Left cardiac atrium (tissue), 4 donors: ENCODE measurements at places on chromosomes 1 and 21.

DNA sequence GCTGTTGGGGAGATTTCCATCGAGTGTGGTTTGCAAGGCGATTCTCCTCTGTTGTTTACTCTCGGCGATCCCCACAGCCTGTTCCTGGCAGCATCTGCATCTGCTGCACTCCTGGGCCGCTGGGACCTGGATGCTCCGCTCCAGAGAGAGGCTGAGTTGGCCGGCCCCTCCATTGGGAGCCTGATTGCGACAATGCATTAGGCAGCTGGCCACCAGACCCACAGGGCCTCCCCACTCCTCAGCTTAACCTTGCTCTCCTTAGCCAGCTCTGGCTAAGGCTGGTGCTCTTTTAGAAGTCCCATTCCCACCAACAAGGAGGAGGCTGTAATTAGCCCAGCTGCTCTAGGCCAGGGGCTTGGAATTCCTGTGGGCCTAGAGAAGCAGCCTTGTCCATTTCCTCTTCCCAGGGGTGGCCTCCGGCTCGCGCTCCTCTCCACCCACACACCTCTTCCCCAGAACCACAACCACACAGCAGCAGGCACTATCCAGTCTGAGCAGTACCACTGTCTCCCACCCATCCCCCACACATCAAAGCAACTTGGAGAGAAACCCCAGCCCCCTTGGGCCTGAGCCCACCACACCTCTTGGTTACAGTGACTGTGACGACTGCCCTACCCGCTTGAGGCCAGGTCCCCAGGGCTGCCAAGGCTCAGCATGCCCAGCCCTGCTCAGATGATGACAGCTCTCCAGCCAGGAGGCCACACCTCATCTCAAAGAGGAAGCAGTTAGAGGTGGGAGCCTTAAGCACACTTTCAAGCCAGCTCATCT, 193.8 kb upstream of the EDN2 start:
- no peak for DNase-seq

GRCh38 chr1:169024800-169025271, 81.7 kb upstream of the ATP1B1 start:
- DNase-seq = no peak

DNA sequence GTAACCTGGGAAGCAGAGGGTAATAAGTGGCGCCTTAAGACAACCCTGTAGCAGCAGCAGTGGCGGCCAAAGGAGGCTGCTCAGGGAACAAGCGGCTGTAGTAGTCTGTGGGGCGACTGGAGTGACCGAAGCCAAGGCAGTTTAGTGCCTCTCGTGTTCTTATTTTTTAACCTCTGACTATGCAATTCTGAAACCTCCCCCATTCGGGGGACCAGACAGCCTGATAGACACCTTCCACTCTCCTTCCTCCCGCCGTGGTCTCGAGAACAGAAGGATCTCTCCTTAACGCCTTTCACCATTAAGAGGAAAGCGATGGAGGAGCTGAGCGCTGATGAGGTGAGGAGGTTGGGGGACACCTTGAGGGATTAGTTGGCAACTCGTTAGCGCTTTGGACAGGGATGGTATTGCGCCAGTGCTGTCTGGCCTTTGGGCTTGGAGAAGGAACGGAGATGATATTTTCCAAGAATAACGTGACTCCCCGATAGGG, 644 bp downstream of the UBE4B start:
- no peak for DNase-seq

- no peak for DNase-seq
Observed at GRCh38 chr1:3852711-3853485, 4.1 kb downstream of the CEP104 start.

DNA sequence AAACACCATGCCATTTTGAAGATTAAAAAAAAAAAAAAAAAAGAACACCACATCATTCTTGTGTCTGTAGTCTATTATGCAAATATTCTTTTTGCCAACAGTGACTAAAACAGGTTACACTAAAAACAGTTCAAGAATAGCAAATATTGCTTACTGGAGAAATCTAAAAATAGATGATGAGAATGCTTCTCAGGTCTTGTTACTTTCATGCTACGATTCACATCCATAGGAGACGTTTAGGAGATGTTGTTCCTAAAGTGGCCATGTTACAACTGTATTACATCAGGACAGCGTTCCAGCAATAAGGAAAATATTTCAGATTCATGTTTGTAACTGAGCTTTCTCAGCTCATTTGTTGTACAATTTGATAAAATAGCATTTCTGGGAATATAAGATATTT, 32.3 kb downstream of the RAB3GAP2 start:
- no peak for DNase-seq

- no peak for DNase-seq
Observed at GRCh38 chr1:35282172-35282571, 13.7 kb downstream of the ZMYM4 start.

- DNase-seq = no peak
Observed at GRCh38 chr1:89538361-89538760, 13.7 kb downstream of the LRRC8B start.

GRCh38 chr1:94279038-94279437, 41.7 kb upstream of the ARHGAP29 start:
- no peak for DNase-seq

- DNase-seq = no peak
Observed at GRCh38 chr1:169814265-169814664, 19.6 kb upstream of the METTL18 start.

GRCh38 chr1:235649368-235650163, at the start of gene GNG4:
Gene GNG4, minus strand, starts transcription at chr1:235649784. Its CDS starts 65,946 bp downstream, at chr1:235583838.
- peak; percentile 27 for DNase-seq

DNA sequence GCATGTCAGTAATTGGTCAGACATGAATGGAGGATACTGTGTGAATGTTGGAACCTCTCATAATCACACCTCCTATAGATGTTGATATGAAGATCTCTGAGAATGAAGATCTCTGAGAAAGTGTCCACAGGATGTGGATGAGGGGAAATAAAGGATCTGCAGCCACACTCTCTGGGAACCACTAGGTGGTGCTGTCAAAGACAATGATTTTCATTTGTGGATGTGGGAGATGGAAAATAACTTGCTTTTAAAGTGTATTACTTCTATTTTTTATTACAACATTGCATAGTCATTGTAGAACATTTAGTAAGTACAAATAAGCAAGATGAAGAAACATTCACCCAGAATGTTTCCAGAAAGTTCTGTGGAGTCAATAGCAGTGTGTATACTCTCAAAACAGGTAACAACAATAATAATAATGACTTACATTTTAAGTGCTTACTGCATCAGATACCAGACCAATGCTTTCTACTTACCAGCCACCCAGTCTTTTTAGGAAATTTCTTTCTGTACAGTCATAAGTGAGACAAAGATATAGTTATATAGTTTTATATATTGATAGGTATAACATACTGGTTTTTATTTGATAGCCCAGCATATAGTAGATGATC, 128.2 kb downstream of the ATG4C start:
- DNase-seq = no peak

DNA sequence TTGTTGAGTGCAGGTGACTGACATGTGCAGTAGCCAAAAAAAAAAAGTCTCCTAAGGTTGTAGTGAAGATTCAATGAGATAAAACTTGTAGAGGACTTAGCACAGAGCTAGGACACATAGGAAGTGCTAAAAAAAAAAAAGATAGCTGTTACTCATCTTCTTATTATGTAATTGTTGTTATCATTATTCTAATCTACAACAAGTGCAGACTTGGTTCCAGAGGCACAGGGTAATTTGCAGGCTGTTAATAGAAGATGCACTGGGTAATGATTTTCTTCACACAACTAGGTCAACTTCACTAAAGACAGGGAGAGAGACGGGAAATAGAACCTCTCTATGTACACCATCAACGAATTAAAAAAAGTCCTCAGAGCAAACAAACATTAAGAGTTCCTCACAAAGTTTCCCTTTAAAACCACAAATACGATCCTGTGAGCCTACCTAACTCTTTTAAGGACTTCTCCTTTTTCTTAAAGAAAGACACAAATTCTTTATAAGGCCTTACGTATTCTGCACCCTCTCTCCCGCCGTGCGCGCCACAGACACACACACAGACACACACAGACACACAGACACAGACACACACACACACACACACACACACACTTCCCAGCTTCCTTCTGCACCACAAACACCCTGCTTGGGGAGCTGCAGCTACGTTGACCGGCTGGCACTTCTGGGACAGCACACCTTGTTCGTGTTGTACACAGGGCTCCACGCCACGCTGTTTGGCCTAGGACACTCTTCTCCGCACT, 49.8 kb upstream of the GADD45A start:
- no peak for DNase-seq

GRCh38 chr1:21596628-21597027, 72.5 kb downstream of the RAP1GAP start:
- DNase-seq = no peak

GRCh38 chr1:183933528-183934179, 103.9 kb downstream of the COLGALT2 start:
- no peak for DNase-seq

GRCh38 chr1:56584910-56585528, 5.7 kb upstream of the PLPP3 start:
- no peak for DNase-seq

- peak; percentile 1 for DNase-seq
Observed at GRCh38 chr1:3928586-3928985, 28.5 kb upstream of the C1orf174 start.

DNA sequence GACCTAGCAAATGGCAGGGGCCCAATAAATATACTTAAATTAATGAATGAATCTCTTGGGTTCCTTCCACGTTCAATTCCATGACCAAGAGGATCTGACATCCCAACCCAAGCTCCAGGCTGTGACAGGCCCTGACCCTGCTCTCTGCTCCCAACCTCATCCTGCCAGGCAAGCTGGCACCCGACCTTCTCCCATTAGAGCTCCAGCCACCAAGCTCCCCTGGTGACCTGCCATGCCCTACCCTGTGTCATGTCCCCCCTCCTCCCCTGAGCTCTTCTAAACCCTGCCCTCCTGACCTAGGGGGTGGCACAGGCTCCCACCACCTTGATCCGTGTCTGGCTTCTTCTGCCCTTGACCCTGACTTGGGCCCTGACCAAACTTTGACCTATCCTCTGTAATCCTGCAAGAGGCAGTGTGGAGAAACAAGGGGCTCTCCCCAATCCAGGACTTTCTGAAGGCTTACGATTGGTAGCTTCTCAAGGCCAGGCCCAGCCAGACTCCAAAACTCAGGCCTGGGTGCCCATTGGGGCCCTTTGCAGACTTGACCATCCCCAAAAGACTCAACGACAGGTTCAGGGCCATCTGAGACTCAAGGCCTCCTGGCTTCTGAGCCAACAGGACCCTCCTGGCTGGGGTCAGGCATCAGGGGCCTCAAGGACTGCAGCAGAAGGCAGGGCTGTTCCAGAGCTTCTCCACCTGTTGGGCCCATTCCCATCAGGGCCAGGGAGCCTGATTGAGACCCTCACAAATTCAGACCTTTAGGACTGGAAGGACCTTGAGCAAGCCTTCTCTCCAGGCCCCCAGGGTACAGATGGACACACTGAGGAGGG, 249.0 kb downstream of the PTPRU start:
- no peak for DNase-seq

DNA sequence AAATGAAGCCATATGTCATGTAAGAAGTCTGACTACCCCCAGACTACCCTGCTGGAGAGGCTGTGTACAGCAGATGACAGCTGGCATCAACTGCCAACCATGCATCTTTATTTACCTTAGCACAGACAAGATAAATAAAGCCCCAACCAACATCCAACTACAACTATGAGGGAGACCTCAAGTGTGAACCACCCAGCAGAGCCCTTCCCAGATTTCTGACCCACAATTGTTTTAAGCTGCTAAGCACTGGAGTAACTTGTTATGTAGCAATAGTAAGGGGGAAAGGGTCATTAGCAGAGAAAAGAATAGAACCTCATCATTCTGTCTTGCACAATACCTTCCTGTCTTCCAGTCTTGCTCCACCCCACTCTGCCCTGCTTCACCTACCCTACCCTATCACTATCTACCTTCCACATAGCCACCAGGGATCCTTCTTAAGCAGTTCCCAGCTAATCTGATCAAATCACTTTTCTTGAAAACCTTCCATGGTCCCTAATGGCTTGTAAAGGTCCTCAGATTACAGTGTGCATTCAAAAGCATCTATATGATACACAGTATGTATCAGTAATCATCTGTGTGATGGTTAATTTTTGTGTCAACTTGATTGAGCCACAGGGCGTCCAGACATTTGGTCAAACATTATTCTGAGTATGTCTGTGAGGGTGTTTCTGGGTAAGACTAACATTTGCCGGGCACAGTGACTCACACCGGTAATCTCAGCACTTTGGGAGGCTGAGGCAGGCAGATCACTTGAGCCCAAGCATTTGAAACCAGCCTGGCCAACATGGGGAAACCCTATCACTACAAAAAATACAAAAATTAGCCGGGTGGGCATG, 19.6 kb upstream of the RBM15 start:
- no peak for DNase-seq

DNA sequence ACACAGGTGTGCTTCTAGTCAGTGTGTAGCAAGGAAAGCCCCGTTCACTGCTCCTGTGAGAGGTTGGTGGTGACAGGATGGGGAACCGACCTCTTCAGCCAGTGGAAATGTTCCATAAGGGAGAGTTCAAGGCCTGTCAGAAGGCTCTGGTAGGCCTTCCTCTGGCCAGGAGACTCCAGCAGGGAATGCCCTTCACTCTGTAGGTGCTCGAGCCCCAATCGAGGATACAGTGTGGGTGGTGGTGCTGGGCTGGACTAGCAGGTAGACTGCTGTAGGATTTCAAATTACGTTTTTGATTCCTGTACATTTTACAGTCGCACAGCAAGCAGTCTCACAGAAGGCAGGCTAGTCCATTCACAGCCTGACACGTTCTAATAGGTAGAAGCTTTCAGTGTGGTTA, 37.8 kb downstream of the NCF2 start:
- no peak for DNase-seq

GRCh38 chr1:7989762-7990428, 28.4 kb downstream of the PARK7 start:
- DNase-seq = no peak

- no peak for DNase-seq
Observed at GRCh38 chr1:11316701-11317100, 43.7 kb downstream of the UBIAD1 start.

DNA sequence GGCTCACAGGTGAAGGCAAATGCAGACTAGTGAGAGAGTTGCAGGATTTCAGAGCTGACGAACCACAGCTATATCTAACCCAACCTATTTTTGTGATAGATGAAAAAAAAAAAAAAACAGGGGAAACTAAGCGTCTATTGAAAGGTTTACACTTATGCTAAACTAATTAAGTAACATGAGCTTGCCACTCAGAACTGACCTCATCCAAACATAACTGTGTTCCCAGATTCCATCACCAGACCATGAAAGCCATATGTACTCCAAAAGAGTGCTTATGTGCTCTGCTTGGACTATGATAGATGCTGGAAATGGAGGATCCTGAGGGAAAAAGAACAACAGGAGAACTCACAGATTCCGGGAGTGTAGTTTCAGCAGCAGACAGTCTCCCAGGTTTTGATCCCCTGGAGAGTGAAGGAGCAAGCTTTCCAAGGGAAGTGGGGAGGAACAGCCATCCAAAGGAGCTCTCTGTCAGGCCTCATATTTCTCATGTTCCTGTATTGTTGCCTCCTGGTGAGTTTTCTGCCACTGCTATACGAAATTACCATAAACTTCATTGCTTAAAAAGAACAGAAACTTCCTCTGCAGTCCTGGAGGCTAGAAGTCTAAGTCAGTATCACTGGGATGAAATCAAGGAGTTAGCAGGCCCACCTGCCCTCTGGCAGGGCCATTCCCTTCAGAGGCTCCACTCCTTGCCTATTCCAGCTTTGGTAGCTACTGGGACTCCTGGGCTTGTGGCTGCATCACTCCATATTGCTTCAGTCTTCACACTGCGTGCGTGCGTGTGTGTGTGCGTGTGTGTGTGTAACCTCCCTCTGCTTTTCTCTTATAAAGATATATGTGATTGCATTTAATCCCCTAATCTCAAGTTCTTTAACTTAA, 38.1 kb downstream of the NIBAN1 start:
- DNase-seq = no peak
